ENCODE measurements at places on chromosomes 4 and X. TPM values are rescaled to one million over a fixed set of nuclear protein-coding genes. Genes with fewer than 3 reads are reported as not detected.

PDE6B gene
- 0.03 TPM for polyA plus RNA-seq

MAGEC1 gene
- not detected for polyA plus RNA-seq

DCAF8L2 gene
- not detected for polyA plus RNA-seq

C4orf17 gene
- not detected for polyA plus RNA-seq

TMPRSS11D gene
- polyA plus RNA-seq, result not detected

MAGEC2 gene
- not detected for polyA plus RNA-seq

HTN1 gene
- polyA plus RNA-seq, result not detected

RXFP1 gene
- polyA plus RNA-seq, result not detected

CNOT6L gene
- 6.7 TPM for polyA plus RNA-seq

HSFX4 gene
- not detected for polyA plus RNA-seq

ATP10D gene
- polyA plus RNA-seq, result 3.0 TPM

NHS gene
- polyA plus RNA-seq, result 3.6 TPM

HAND2 gene
- polyA plus RNA-seq, result 0.34 TPM

All from A549 (cell line).